ENCODE measurements at places on chromosomes 2 and 18. TPM values are rescaled to one million over a fixed set of nuclear protein-coding genes. Genes with fewer than 3 reads are reported as not detected.

Gene RAB17
- 59.1 TPM for total RNA-seq

GRCh38 chr2:26346454-26347053 is at the start of gene ADGRF3:
ADGRF3 (minus strand) TSS chr2:26346789; CDS start chr2:26346234, 555 bp downstream.
- peak within 1 kb of the TSS; percentile 97 for H3K27ac ChIP-seq
- no peaks in the 10 kb centered on the region for H3K27me3 ChIP-seq
- peaks cover 5% of the 10 kb centered on the region for H3K4me1 ChIP-seq
- no peaks in the 10 kb centered on the region for H3K36me3 ChIP-seq
- peak within 1 kb of the TSS; percentile 96 for H3K4me3 ChIP-seq

Gene TFPI
- 266 TPM for total RNA-seq

DNA sequence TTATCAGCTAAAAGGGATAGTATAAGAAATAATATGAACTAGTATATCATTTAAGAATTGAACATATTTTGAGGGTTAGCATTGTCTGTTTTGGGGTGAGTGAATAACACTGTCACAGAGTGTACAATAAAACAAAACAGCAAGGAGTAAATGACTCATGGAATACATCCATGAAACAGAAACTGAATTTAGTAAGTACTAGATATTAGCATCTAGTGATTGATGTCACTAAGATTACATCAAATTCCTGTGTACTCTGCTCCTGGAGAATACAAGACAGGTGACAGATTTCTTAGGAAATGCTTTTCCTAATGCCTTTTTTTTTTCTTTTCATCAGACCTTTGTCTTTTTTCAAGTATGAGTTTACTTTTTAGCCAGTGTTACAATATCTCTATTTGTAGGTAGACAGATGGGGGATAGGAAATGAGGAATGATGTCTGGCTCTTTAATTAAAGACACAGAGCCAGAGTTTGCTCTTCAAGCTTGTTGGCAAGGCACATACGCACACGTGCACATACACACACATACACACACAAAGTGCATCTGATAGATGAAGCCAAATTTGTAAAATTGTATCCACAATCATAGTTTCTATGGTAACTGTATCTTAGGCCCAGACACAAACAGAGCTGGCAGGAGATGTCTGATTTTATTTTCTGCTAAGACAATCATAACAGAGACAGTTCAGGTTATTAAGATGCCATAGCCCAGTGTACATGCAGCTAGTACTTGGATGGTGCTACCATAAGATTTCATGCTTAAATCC is 138.2 kb upstream of the NRP2 start:
- no peaks in the 10 kb centered on the region for H3K27me3 ChIP-seq
- H3K36me3 ChIP-seq = no peaks in the 10 kb centered on the region
- H3K27ac ChIP-seq = no peak overlapping the region
- H3K4me3 ChIP-seq = no peak overlapping the region
- no peak for DNase-seq
- no peaks in the 10 kb centered on the region for H3K4me1 ChIP-seq

Gene TIGD1
- total RNA-seq = 7.0 TPM

GRCh38 chr2:190169221-190170072 is 106.9 kb upstream of the MSTN start:
- H3K4me1 ChIP-seq = no peaks in the 10 kb centered on the region
- no peaks in the 10 kb centered on the region for H3K27me3 ChIP-seq
- no peak overlapping the region for H3K27ac ChIP-seq
- H3K36me3 ChIP-seq = no peaks in the 10 kb centered on the region
- DNase-seq = no peak
- no peak overlapping the region for H3K4me3 ChIP-seq

- H3K27ac ChIP-seq = no peak overlapping the region
- DNase-seq = no peak
- H3K36me3 ChIP-seq = peaks cover 4% of the 10 kb centered on the region
These were observed 9.9 kb downstream of the COL3A1 start for GRCh38 chr2:188984065-188984491.

Gene CTLA4
- total RNA-seq = 2.0 TPM

Gene ASAP2
- total RNA-seq = 54.8 TPM

- H3K27ac ChIP-seq = no peak overlapping the region
- no peak for DNase-seq
- no peaks in the 10 kb centered on the region for H3K4me1 ChIP-seq
- H3K4me3 ChIP-seq = no peak overlapping the region
- H3K27me3 ChIP-seq = no peaks in the 10 kb centered on the region
These were observed 293.0 kb downstream of the RDH14 start for GRCh38 chr2:18267501-18267900.

- no peaks in the 10 kb centered on the region for H3K27me3 ChIP-seq
- no peak for DNase-seq
- H3K36me3 ChIP-seq = no peaks in the 10 kb centered on the region
- no peak overlapping the region for H3K4me3 ChIP-seq
- no peaks in the 10 kb centered on the region for H3K4me1 ChIP-seq
- H3K27ac ChIP-seq = no peak overlapping the region
These were observed 227.6 kb downstream of the SLC8A1 start for GRCh38 chr2:40224318-40224717.

Gene TNS1
- total RNA-seq = 471 TPM

GRCh38 chr2:36539631-36540030 is 58.3 kb downstream of the FEZ2 start:
- H3K36me3 ChIP-seq = peaks cover 52% of the 10 kb centered on the region
- no peak overlapping the region for H3K27ac ChIP-seq
- DNase-seq = no peak
- no peaks in the 10 kb centered on the region for H3K27me3 ChIP-seq

- H3K4me3 ChIP-seq = no peak overlapping the region
- H3K27me3 ChIP-seq = no peaks in the 10 kb centered on the region
- H3K4me1 ChIP-seq = peaks cover 26% of the 10 kb centered on the region
- H3K36me3 ChIP-seq = no peaks in the 10 kb centered on the region
- DNase-seq = no peak
These were observed 54.7 kb downstream of the SPRED2 start for GRCh38 chr2:65377556-65378192.

- DNase-seq = no peak
- no peak overlapping the region for H3K27ac ChIP-seq
- peaks cover 2% of the 10 kb centered on the region for H3K4me1 ChIP-seq
- no peaks in the 10 kb centered on the region for H3K36me3 ChIP-seq
These were observed 48.0 kb upstream of the RMND5A start for GRCh38 chr2:86672027-86672545.

GRCh38 chr2:212974692-212975091 is 176.7 kb downstream of the IKZF2 start:
- no peaks in the 10 kb centered on the region for H3K4me1 ChIP-seq
- H3K4me3 ChIP-seq = no peak overlapping the region
- no peaks in the 10 kb centered on the region for H3K27me3 ChIP-seq

DNA sequence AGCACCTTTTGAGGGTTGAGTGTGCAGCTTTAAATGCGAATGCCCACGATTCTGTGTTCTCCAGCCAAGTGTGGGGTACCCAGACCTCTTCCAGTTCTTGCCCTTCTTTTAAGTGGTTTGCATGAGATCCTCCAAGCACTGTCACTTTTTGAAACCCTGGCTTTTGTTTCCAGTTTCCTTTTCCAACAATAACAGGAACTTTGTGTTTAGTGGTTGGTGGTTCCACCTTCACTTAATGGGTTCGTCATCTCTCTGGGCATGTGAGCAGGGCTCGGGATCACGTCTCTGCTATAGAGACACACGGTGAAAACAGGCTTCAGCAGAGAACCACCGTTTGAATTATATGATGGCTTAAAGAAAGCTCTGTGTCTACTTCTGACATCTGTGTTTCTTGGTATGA is 197.6 kb downstream of the LDLRAD4 start:
- no peaks in the 10 kb centered on the region for H3K36me3 ChIP-seq
- no peaks in the 10 kb centered on the region for H3K27me3 ChIP-seq
- H3K27ac ChIP-seq = no peak overlapping the region

DNA sequence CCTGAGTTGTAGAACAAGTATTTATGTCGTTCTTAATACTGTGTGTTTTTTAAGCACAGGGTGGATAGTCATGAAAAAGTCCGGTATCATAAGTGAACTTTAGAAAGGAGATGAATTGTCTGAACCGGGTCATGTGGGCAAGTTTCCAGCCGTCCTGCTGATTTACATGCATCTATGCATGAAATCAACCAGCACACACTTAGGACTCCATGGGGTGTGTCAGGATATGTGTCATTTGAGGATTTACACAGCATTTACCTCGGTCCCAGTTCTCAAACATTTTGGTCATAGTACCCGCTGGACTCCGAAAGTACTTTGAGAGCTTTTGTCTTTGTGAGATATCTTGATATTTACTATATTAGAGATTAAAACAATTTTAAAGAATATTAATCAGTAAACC is 47.5 kb upstream of the TWSG1 start:
- H3K36me3 ChIP-seq = no peaks in the 10 kb centered on the region
- no peak overlapping the region for H3K4me3 ChIP-seq
- no peak overlapping the region for H3K27ac ChIP-seq
- H3K4me1 ChIP-seq = no peaks in the 10 kb centered on the region
- no peak for DNase-seq
- H3K27me3 ChIP-seq = no peaks in the 10 kb centered on the region

DNA sequence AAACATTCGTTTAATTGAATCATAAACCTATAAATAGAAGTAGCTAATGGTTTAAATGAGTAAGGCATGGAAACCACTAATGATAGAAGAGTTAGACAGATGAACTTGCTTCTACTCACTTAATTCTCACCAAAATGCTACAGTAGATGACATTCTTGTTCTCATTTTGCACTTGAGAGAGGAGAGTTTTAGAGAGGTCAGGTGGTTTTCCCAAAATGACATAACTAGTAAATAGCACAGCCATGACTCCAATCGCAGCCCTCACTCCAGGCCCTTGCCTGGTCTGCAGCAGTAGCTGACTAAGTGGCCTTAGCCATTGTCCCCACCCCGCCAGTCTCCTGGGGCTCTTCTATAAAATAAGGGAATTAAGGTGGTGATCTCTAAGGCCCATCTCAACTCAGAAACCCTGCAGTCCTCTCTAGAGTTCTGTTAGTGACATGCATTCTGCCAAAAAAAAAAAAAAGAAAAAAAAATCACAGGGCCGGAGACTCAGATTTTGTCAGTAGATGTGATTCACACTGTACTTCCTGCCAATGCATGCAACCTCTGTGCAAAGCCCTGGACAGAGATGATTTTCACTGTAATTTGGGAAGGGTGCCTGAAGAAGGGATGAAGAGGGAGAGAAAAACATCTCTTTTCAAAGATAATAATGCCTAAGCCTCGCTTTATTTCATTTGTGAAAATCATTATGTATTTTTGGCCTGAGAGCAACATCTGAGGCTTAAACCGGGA is 221.8 kb downstream of the ANAPC1 start:
- H3K27me3 ChIP-seq = no peaks in the 10 kb centered on the region
- H3K36me3 ChIP-seq = no peaks in the 10 kb centered on the region
- no peak overlapping the region for H3K27ac ChIP-seq

DNA sequence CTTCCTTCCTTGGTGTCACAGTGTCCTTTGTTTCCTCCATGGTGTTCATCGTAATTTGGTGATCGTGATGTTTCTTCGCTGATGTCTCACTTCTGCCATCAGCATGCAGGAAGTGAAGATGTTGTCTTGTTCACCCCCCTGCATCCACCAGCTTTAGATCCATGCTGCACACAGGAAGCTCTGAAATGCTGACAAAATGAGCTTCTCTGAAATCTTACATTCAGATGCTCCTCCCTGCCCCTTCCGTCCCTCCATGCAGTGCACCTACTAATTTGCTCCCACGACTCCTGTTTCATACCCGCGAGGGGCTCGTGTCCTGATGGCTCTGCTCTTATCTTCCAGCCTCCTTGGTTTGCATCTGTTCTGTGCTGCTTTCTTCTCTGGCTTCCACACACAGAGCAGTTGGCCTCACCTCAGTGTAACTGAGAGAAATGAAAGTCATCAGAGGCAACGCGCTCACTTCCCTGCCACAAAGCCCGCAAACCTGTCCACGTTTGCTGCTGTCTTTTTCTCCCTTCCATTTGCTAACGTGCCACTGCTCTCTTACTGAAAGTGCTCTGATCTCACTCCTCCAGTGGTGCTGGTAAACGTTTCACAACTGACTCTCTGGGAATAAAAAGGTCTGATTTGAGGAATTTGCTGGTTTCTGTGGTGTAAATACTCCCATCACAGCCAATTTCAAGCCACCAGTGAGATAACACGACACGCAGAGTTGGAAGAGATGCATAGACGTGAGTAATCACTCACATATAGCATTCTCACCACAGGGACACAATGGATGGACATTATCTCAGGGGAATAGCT is 41.0 kb upstream of the MGAT4A start:
- no peak for DNase-seq
- no peak overlapping the region for H3K4me3 ChIP-seq
- H3K27ac ChIP-seq = no peak overlapping the region
- H3K4me1 ChIP-seq = no peaks in the 10 kb centered on the region
- H3K27me3 ChIP-seq = no peaks in the 10 kb centered on the region
- H3K36me3 ChIP-seq = no peaks in the 10 kb centered on the region

DNA sequence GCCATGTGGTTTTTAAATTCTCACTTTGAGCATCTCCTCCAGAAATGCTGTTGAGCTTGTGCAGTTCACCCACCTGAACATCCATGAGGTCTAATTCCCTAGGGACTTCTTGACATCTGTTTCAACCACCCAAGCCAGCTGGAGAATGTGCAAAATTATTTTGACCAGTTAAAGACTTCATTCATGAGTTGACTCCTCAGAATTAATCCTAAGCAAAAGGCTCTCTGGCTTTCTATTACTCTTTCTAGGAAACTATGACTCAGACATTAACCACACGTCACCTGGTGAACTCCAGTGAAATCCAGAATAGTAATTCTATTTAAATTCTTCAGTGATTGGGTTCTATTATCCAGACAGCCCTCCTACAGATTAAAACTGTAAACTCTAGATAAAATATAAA is 247.5 kb downstream of the NBAS start:
- no peak for DNase-seq
- no peaks in the 10 kb centered on the region for H3K4me1 ChIP-seq
- no peak overlapping the region for H3K27ac ChIP-seq
- H3K36me3 ChIP-seq = no peaks in the 10 kb centered on the region

DNA sequence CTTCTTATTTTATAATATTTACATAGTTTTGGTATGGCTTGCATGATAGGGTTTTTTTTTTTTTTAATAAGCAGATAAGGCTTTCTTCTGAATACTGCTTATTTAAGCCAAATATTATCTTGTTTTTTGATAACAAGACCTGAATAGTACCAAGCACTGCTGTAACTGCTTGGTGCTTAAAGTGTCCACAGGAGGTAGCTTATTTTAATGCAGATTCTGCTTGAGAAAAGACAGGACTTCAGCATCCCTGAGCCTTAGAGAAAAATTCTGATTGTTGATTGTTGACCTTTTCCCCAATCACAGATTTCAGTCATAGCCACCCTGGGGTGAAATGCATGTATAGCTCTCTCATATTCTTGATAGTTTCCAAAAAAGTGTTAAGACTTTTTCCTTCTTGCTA is 336.4 kb downstream of the CTNNA2 start:
- no peaks in the 10 kb centered on the region for H3K27me3 ChIP-seq
- H3K4me3 ChIP-seq = no peak overlapping the region
- no peaks in the 10 kb centered on the region for H3K36me3 ChIP-seq
- no peak for DNase-seq

All from kidney (tissue), 22 donors.